ENCODE measurements at places on chromosomes 7 and 10.

DNA sequence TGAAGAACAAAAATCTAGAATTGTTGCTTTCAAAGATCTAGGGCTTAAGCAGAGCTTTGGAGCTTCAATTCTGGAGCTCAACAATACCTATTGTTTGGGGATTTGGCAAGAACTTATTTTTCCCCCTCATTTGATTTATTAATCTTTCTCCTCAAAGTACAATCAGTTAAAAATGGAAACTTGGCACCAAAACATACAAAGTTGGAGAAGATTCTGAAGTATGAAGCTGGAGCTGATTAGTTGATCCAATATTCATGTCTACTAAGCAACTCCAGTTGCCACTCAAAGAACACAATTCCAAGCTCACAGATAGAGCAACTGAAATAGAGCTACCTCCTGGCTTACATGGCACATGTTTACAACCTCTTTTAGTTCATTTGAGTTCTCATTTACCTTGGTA is 3.8 kb downstream of the FAM13C start:
- DNase-seq, result no peak

DNA sequence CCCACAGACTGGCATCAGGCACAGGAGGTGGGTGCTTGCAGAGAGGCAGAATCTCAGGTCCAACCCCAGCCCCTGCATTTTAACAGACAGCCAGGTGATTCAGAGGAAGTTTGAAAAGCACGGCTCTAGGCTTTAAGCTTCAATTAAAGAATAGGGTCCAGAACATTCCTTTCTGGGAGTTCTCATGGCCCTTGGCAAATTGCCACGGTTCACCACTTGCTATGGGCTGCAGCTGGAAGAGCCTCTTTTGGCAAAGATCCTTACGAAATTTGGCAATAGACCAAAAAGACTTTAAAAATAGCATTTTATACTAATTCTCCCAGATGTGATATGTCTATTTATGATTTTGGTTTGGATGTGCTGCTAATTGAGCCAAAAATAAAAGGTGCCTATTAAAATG is 148.1 kb downstream of the ITGA8 start:
- no peak for DNase-seq

- no peak for DNase-seq
Measured at GRCh38 chr7:129212126-129212525, 12.7 kb upstream of the AHCYL2 start.

- DNase-seq, result no peak
Measured at GRCh38 chr10:110824660-110825059, 47.1 kb upstream of the PDCD4 start.

DNA sequence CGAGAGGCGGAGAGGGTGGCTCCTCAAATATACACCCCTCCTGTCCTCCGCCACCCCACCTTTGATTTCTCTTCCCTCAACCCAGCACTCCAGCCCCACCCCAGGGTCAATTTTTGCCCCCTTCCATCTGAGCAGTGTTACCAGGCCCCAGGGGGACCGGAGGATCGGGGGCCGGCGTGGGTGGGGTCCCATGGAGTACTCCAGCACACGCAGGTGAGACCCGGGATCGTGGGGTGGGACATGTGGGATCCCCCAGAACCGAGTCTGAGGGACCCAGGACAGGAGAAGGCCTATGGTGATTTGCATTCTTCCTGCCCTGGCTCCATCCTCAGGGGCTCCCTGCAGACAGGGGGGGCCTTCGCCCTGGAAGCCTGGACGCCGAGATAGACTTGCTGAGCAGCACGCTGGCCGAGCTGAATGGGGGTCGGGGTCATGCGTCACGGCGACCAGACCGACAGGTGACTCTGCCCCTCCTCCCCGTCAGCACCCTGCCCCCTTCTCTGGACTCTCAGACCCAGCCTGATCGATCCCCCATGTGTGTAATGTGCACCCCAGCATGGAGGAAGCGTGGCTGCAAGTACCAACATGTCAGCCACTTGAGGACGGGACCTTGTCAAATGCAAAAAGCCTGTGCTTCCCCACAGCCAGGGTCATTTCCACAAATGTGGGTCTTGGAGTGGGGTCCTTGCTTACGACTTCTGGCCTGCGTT is 744 bp downstream of the TRIP6 start:
- DNase-seq, result no peak

DNA sequence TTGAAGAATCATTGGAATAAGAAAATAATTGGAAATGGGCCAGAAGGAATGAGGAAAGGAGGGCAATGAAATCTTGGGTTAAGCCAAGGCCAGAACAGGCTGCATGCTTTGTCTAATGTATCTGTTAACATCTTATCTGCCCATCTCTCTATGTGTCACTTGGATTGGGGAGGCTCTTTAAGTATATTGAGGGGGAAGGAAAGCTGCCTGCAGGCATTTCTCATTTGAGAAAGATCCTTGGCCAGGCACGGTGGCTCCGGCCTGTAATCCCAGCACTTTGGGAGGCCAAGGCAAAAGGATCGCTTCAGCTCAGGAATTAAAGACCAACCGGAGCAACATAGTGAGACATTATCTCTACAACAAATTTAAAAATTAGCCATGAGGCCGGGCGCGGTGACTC is 14.3 kb downstream of the PCBD1 start:
- no peak for DNase-seq

DNA sequence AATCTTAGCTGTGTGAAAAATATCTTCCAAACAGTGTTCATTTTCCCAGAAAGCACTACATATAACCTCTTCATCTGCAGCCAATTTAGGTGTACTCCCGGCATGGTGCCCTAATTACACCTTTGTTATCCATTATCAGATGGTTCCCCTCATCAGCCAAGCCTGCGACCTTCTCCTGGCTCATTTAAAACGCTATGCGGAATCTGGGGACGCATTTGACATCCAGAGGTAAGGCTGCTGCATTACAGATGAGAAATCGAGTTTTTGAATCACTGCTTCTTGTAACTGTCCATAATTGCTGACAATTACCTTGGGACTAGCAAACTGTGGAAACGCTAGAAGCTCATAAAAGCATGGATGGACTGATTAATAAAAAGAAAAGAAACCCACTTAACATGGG is 109.5 kb downstream of the PARP12 start:
- no peak for DNase-seq

- no peak for DNase-seq
Measured at GRCh38 chr10:80945264-80945880, 407.7 kb downstream of the SH2D4B start.

- DNase-seq, result no peak
Measured at GRCh38 chr10:105605918-105606317, 964.8 kb downstream of the SORCS3 start.

GRCh38 chr7:5354460-5355232 is 69.0 kb downstream of the TNRC18 start:
- no peak for DNase-seq

DNA sequence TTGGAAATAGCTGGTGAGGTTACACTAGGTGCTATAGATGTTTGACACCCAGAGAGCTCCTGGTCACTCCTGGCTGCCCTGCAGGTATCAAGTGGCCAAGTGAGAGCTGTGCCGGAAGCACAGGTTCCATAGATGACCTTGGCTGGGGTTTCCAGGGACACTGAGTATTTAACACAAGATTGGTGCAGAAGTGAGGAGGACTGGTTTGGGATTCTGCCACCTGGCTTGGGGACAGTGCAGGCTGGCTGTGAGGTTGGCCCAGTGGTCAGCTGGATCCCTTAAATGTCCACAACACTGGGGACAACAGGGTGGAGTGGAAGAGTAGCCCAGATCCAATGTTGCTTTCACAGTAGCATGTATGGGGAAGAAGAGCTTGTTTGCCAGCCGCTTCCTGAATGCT is 5.3 kb upstream of the ACHE start:
- DNase-seq, result no peak

DNA sequence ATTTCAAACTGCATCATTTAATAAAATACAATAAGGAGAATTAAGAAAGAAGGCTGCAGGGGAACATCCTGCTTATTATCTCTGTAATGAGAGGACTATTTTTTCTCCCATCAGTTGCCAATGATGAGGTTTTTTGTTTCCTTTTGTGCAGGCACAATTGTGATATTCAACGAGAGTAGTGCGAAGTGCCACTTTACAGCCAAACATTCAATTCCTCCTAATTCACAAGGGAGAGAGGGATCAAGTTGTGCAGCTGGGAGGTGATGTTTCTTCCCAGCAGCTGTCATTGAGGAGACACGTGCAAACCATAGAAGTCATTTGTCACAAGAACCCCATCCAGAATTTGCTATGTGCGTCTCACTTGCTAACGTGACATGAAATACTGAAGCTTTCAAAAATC is 81.6 kb upstream of the ICA1 start:
- no peak for DNase-seq

DNA sequence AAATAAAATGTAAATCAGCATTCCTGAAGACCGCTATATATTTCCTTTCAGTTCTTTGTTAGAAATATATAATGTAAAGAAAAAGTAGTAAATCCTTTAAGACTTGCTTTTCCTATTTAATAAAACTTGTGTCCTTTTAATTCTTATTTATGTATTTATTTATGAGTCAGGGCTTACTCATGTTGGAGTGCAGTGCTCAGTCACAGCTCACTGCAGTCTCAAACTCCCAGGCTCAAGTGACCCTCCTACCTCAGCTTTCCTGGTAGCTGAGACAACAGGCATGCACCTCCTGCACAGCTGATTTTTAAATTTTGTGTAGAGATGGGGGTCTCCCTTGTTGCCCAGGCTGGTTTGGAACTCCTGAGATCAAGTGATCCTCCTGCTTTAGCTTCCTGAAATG is 724.5 kb downstream of the ANKRD7 start:
- no peak for DNase-seq

- DNase-seq, result no peak
Measured at GRCh38 chr7:39621784-39622411, 1.5 kb upstream of the RALA start.

DNA sequence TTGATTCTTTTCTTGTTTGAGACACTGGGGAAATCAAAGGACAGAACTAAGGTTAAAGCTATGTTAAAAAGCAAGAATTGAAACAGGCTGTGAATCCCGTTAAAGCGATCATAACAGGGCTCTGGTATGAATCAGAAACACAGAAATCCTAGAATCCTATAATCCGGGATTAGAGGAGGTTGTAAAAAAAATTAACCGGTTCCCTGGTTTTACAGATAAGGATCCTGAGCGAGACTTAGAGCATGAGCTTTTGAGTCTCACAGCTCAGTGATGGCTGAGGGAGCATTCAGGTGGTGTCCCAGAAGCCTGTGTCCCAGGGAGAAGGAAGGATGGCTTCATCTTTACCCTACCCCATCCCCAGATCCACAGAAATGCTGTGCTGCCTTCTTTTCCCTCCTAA is 461.3 kb downstream of the PAXIP1 start:
- no peak for DNase-seq

- no peak for DNase-seq
Measured at GRCh38 chr7:136657482-136657921, 210.9 kb upstream of the CHRM2 start.

DNA sequence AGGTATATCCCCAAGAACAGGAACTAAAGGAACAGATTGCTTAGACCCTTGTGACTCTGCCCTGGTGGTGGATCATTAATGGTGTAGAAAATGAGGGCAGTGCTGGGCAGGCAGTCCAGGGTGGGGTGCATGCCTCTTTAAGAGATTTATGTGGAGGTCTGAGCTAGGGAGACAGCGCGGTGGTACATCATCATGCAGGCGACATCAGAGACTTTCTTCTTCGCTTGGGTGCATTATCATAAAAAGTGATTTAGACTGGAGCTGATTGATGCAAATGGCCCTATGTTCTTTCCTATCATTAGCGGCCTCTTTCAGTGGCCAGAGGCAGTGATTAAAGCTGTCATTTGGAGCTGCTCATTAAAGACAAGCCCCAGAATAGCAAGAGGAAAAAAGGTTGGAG is 519.1 kb upstream of the GALNT17 start:
- DNase-seq, result no peak

- DNase-seq, result no peak
Measured at GRCh38 chr10:112815269-112816032, 134.6 kb upstream of the TCF7L2 start.

GRCh38 chr10:7794251-7795026 is 6.5 kb downstream of the ATP5F1C start:
- no peak for DNase-seq

GRCh38 chr7:102933763-102934162 is 21.0 kb downstream of the LRRC17 start:
- DNase-seq, result no peak

- no peak for DNase-seq
Measured at GRCh38 chr10:124738441-124738840, 5.7 kb downstream of the FAM53B start.

DNA sequence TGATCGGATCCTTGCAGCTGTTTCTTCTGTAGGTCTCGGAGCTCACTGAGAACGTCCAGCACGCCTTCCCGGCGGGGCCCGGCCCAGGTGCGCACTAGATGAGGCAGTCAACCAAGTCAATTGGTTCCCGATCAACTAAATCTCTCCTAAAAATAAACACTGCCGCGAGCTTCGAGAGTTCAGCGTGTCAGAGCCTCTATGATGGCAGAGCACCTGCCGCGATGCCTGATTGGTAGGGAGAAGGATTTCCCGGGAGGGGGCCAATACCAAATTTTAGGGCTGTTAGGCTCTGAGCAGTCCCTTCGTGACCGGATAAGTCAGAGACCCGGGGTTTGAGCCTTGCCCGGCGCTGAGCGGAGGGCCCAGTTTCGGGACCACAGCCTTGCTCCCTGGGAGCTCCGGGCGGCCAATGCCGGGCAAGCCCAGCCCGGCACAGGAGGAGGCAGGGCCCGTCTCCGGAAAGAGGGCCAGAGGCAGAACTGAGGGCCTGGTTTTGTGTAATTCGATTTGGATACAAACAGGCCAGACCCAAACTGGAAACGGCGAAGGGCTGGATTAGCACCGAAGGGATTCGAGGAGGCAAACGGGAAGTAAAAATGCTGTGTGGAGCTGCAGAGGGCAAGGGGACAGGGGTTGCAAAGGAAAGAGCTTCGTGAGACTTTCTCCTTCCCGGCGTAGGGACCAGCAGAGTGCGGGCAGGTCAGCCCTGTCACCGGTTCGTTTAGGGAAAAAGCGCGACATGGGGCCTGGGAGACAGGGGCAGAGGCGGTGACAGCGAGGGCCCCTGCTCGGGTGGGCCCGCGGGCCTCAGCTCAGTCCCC is 569 bp downstream of the SLC26A5 start:
- no peak for DNase-seq

DNA sequence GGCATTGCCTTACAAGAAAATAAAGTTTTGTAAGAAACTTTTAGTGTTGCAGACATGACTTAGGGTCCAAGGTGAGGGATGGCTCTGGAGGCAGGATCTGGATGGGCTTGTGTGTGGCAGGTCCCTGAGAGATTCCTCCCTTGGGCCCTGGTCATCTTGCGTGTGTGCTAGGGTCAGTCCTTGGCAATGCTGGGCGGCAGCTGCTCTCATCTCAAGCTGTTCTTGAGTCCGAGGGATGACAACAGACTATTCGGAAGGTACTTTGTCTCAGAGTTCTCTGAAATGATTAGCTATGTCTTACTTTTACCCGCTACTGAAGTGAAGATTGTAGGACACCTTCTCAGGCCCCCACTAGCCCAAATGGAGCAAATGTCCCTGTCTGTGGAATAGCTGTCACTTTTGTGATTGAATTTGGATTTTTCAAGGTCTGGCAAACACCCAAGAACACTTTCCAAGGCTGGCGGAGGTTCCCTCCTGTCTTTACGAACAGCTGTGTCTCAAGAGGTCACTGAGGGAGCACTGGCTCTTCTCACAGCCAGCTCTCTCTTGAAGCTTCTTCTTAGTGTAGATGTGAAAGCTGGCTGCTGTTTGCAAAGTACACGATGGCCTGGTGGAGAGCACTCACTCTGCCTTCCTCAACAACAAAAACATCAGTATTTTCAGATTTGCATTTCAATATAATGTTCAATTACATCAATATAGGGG is 253.6 kb downstream of the STK31 start:
- DNase-seq, result no peak

GRCh38 chr7:67858931-67859330 is 862.3 kb downstream of the TYW1 start:
- DNase-seq, result no peak

GRCh38 chr10:119658274-119658673 is 7.1 kb downstream of the BAG3 start:
- peak; percentile 18 for DNase-seq

GRCh38 chr7:112898432-112899290 is 108.5 kb upstream of the TMEM168 start:
- DNase-seq, result peak; percentile 5

Measured in stimulated activated CD4-positive, alpha-beta T cell treated with anti-CD3 and anti-CD28 coated beads, Interleukin-4, amount 100 ng/mL, for 1 hour (primary cell).